NCI-H2029 treated with DMSO at 0.1 percent for 48 hours (cell line): ENCODE measurements at places on chromosomes 5 and 9.

- no peak for DNase-seq
Observed at GRCh38 chr5:7271435-7272084, 124.4 kb upstream of the ADCY2 start.

GRCh38 chr5:141486091-141486490 lies 1.3 kb downstream of the PCDHGC4 start:
- DNase-seq = no peak

DNA sequence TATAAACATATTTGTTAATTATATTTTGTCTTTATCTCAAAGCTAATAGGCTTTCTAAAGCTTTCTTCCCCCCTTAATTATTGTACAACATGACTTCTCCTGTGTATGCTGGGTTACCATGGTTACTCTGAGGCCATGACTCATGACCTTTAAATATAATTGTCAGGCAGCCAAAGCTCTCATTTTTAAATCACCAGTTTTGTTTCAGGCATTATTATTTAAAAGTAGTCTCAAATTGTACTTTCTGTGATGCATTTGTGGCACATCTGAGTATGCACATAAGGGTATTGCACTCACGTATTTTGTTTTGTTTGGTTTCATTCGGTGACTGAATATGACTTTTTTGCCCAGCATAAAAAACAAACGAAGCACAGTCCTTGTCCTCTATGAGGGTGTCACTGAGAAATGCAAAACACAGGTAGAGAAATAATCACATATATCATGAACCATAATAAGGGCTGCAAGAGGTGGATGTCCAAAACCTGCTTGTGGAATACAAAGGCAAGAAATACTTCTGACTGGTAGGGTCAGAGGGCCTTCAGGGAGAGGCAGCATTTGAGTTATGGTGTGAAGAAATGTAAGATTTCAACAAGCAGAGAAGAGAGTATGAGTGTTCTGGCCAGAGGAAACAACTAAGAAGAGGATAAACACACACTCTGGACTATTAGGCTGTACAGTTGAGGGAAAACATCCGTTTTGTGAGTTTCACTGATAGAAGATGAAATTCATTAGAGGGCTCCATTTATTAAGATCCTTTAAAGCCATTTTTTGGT lies 2.1 kb downstream of the CCDC192 start:
- DNase-seq = no peak

DNA sequence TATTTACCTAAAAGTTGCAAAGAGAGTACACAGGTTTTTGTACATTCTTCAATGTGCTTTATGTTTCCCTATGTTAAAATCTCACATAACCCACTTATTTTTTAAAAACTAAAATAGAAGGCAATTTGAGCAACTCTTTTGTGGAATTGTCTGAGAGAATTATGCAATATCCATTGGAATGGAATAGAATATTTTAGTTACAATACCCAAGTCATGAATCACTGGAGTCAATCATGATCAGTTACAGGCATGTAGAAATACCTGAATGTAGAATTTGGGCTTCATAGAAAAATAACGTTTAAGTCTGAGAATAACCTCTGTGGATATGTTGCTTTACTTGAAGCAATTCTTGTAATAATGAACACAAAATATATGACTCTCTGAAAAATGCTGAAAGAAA lies 143.3 kb downstream of the FGF10 start:
- DNase-seq = no peak

DNA sequence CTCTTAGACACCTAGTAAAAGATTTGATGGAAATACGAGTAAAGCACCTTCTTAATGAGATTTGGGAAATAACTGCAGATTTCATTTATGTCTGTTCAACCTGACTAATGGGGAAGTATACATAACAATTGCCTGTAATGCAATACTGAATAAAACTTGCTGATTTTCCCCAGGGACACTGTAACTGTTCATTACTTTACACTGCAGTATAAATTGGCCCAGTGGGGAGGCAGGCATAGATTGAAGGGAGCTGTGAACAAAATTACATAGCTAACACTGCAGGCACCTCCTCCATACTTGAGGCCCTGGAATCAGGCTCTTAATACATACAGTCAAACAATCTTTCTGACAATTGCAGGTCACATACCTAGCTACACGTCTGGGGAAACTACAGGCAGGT lies 216.2 kb downstream of the PTPRD start:
- DNase-seq = no peak

DNA sequence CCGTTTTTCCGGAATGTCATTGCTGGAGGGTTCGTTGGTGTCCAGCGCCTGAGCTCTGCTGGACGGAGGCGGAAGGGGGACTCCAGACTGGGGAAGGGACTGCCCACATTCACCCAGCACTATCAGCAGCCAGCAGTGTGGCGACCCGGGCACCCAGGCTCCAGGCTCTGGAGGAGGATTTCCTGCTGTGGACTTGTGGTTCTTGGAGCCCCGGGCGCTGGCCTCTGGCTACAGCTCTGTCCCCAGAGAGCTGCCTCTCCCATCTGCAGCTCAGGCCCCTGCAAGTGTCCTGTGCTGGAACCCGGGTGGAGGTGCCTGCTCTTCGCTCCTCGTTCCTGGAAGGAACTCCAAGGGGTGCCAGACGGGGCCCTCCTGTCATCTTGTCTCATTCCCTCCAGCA lies 152.6 kb downstream of the RGS3 start:
- no peak for DNase-seq

GRCh38 chr5:112070022-112070421 lies 313.0 kb upstream of the NREP start:
- no peak for DNase-seq

DNA sequence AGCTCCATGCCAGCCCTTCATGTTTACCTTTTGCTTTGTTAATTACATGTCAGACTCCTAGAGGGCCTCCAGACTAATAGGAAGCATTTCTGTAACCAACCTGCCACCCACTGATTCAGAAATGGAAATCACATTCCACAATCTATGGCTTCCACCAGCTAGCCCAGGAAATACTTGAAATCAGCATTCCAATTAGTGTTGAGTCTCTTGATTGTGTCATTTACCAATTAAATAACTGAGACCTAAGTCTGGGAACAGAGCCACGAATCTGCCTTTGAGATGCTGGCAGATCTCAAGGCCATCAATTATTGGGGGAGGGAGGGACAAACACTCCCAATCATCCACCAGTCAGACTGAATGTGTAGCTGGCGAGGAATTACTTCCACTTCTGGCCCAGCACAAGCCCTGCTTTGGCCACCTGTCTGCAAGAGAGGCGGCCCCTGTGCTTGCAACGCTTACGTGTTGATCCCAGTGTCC lies 27.4 kb upstream of the SAP30L start:
- peak; percentile 41 for DNase-seq

DNA sequence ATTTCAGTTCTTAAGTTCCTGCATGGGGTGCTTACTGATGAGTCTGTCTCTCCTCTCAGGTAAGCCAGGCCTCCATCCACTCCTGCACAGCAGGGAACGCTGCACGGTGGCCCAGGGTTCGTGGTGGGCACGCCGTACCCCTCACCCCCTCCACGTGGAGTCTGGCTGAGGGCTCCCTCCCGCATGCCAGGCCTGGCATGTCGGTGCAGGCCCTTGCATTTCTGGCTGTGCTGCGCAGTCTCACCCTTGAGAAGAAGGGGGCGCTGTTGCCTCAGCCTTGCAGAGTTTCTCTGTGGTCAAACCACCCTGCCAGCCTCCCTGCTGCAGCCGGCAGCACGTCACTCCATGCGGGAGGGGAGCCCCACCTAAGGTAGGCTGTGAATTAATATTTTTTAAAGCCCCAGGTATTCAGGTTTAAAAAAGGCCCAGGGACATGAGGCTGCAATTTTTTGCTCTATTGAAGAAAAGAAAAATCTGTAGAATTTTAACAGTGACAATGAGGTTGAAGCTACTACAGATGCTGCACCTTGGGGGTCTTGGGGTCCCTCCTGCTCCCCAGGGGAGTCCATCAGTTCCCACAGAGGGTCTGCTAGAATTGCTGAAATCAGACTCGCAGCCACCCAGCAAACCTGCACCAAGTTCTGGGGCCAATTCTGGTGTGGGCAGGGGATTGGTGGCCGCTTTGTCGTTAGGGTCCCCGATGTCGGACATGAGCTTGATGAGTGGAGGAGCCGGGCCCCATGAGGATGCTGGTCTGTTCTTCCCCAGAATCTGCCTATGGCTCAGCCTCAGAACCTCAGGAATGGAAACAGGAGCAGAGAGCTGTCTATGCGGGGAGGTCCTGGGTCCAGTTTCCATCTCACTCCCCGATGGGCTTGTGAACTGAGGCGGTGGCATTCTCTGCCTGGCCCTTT lies 52.6 kb downstream of the TENT4A start:
- peak; percentile 76 for DNase-seq

GRCh38 chr5:59348189-59348588 lies 545.3 kb downstream of the PDE4D start:
- DNase-seq = peak; percentile 81

GRCh38 chr5:107363768-107364167 lies 307.0 kb downstream of the EFNA5 start:
- DNase-seq = no peak

- DNase-seq = peak; percentile 25
Observed at GRCh38 chr9:97518909-97519307, 17.4 kb downstream of the TMOD1 start.

DNA sequence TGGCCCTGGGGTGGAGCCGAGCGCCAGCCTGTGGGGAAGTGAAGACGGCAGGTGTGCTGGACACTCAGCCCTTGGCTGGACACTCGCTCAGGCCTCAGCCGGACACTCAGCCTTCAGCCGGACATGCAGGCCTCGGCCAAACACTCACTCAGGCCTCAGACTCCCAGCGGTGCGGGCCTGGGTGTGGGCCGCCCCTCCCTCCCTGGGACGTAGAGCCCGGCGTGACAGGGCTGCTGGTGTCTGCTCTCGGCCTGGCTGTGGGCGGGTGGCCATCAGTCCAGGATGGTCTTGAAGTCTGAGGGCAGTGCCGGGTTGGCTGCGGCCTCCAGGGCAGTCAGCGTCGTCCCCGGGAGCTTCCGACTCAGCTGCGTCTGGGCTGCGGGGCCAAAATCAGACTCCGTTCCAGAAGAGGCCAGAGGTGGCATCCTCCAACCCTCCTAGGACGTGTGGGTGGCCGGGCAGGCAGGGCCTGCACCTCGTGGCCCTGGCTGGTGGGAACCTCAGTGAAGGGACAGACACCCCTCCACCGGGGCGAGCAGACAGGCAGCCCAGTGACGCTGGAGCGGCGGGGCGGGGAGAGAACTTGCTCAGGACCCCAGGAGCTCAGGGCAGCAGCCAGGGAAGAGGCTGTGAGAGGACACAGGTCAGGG lies 28.4 kb downstream of the SLC6A18 start:
- DNase-seq = no peak

DNA sequence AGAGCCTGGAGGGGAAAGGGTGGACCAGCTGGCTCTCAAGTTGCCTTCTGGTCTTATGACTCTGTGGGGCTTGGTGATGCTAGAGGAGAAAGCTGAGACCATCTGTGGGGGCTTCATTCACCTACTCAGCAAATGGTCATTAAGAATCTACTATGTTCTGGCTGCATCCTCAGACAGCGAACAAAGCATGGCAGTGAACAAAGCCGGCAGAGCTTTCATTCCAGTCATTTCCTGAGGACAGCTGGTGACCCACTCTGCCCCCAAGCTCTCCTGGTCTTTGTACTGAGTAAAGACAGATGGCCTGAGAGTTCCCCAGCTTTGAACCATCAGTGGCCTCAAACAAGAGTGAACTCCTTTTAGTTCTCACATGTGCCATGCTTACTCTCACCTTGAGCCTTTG lies 48.0 kb downstream of the FGF1 start:
- DNase-seq = no peak
